ENCODE measurements at places on chromosomes 6 and 20. TPM values are rescaled to one million over a fixed set of nuclear protein-coding genes. Genes with fewer than 3 reads are reported as not detected.

Gene SYCP2L
- 0.41 TPM for polyA plus RNA-seq

Gene MAFB
- polyA plus RNA-seq = 19.3 TPM

Gene OR2B2
- polyA plus RNA-seq = not detected

Gene LAMA2
- 67.6 TPM for polyA plus RNA-seq

Gene IYD
- not detected for polyA plus RNA-seq

Gene LY6G6D
- not detected for polyA plus RNA-seq

Gene OPN5
- polyA plus RNA-seq = not detected

Gene MUC22
- not detected for polyA plus RNA-seq

Gene NKAIN4
- polyA plus RNA-seq = not detected

Gene DHX16
- 27.4 TPM for polyA plus RNA-seq

Gene STK4
- 25.9 TPM for polyA plus RNA-seq

Gene PGC
- 0.81 TPM for polyA plus RNA-seq

Gene PNPLA1
- 0.04 TPM for polyA plus RNA-seq

Gene ALDH8A1
- 0.21 TPM for polyA plus RNA-seq

Gene CDC40
- polyA plus RNA-seq = 19.6 TPM

Gene ITCH
- 24.0 TPM for polyA plus RNA-seq

Gene NUP153
- 14.2 TPM for polyA plus RNA-seq

Gene HSPA12B
- polyA plus RNA-seq = 14.3 TPM

Gene HLA-DMB
- 11.0 TPM for polyA plus RNA-seq

Gene SPTLC3
- 2.1 TPM for polyA plus RNA-seq

Gene APOBEC2
- polyA plus RNA-seq = 0.06 TPM

Gene SLC17A1
- not detected for polyA plus RNA-seq

Gene DDX43
- polyA plus RNA-seq = 0.83 TPM

Gene EPHA7
- 0.64 TPM for polyA plus RNA-seq

Gene UBD
- polyA plus RNA-seq = not detected

Gene SIGLEC1
- polyA plus RNA-seq = 3.3 TPM

Gene PRDM13
- polyA plus RNA-seq = 0.02 TPM

Gene POU3F2
- 0.02 TPM for polyA plus RNA-seq

Gene CD93
- 10.0 TPM for polyA plus RNA-seq

Data from ovary (tissue), 10 donors.